Karpas-422 (cell line): ENCODE measurements at places on chromosomes 16 and 17.
A peak's percentile ranks its signal among the peaks of the same experiment; 100 is the strongest.

- DNase-seq = no peak
Measured at GRCh38 chr17:78882540-78883088, 20.4 kb downstream of the CEP295NL start.

DNA sequence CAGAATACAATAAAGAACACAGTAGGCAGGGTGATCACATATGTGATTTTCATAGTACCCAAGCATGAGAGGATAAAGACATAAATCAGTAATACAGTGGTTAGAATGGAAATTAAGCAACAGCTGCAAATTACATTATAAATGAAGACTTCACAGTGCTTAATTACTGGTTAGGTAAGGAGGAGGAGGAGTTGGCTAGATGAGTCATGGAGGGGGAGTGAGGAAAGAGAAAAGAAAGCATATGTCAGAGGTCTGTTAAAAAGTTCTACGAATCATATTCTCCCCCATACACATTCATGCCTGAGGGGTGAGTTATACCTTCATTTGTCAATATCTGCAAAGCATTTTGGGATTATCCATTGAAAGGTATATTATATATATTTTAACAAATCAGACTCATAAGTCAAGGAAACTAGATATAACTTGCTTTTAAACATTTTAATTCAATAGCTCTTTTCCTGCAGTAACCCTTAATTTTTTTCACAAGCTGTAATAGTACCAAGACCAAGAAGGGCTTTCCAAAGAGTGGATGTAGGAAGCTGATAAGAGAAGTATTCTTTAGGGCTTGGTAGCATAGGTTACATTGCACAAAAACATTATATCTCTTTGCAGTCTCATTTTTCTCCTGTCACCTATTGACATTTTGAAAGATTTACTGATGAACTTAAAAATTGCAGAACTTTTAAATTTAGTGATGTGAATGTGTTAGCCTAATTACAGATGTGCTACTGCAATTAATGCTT, 99.3 kb downstream of the STXBP4 start:
- no peak for DNase-seq

- no peak for DNase-seq
Measured at GRCh38 chr17:65601881-65602280, 40.4 kb upstream of the AXIN2 start.

GRCh38 chr17:50168319-50168718, 2.5 kb downstream of the SGCA start:
- DNase-seq = no peak

- DNase-seq = no peak
Measured at GRCh38 chr17:21001813-21002221, 41.0 kb downstream of the USP22 start.

DNA sequence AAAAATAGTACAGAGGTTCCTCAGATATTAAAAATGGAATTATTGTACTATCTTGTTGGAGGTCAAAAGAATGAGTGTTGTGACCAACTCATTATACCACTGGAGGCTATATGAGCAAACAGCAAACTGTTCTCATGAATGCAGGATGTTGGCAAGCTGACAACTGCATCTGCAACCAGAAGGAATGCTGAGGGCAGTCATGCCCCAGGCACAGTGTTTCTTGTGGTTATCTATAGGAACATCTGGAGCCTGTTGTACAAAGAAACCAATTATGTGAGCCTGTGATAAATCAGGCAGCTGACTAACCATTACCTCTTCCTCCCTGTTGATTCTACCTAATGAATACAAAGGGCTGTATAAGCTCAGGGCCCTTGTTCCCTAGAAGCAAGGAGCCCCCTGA, 2057.1 kb downstream of the TP53TG3F start:
- no peak for DNase-seq

DNA sequence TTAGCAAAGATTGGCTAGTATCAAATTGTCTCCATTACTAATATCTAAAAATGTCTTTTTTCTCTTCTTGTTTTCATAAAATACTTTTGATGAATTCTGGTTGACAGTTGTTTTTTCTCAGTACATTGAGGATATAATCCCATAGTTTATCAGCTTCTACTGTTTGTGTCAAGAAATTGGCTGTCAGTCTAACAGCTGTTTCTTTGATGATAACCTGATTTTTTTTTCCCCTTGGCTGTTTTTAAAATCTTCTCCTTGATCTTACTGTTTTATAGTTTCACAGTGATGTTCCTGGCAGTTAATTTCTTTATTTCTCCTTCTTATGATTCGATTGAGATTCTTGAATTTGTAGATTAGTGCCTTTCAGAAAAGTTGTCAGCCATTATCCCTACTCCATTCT, 315.3 kb upstream of the PMFBP1 start:
- no peak for DNase-seq

GRCh38 chr17:17538417-17539391, 42.5 kb upstream of the RASD1 start:
- no peak for DNase-seq

- peak; percentile 65 for DNase-seq
Measured at GRCh38 chr16:82580298-82580890, 46.4 kb upstream of the CDH13 start.

DNA sequence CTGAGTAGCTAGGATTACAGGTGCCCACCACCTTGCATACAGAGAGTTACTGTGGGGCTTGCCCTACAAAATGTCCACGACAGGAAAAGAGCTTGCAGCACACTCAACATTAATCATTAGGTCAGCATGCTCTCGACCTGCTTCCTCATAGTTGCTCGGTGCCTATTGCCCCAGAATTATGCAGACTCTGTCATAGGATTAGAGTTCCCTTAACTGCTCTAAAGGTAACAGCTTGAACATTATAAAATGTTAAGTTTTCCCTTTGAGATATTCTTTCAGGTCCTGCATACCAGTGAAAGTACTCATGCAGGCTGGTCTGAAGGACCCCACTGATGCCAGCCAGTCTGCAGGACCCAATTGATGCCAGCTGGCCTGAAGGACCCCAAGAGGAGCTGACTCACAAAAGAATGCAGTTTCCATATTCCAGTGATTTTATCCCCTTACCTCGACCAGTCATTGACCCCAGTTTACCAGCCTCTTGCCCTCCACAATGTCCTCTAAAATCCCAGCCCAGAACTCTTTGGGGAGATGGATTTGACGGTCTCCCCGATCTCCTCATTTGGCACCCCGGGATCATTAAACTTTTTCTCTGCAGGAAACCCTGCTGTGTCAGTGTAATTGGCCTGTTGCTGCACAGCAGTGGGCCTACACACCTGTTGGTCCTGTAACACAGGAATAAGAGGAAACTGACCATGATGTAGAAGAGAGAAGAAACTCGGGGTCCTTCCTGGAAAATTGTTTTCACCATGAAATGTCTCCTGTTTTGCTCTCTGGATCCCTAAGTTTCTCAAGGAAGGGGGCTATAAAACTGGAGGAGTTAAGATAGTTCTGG, 10.6 kb downstream of the ICAM2 start:
- DNase-seq = no peak

DNA sequence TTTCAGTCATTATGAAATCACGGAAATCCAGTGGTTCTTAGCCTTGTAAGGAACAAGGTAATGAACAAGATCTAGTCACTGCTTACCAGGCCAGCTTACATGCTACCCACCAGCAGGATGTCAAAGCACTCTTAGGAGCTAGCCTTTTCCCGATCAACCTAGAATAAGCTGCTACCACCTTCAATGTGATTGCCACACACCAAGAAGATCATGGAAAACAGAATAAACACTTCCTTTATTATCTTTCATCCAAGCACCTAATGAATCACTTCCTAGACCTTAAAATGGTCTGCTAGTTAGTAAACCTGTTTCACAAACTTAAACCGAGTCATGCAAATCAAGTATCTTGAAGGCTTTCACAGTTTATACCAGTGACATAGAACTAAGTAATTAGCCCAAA, 5.0 kb downstream of the BBS2 start:
- DNase-seq = no peak
